ENCODE measurements at places on chromosomes 7 and 10.

DNA sequence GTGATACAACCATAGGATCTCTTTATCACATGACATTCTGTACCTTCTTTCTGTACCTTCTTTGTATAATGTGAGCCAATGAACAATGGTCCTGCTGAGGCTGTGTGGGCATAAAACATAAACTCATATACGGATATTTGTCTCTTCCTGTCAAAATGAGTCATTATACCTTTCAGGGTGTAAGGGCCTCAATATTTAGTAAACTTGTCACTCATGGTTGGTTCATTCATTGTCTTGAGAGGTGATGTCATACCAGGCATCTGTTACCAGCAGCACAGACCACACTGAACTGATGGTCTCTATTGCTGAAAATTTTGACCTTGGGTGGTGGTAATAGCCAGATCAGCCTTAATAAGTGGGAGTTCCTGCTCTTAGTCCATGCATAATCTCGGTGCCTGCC lies 287.6 kb upstream of the TPK1 start:
- no peak for DNase-seq

DNA sequence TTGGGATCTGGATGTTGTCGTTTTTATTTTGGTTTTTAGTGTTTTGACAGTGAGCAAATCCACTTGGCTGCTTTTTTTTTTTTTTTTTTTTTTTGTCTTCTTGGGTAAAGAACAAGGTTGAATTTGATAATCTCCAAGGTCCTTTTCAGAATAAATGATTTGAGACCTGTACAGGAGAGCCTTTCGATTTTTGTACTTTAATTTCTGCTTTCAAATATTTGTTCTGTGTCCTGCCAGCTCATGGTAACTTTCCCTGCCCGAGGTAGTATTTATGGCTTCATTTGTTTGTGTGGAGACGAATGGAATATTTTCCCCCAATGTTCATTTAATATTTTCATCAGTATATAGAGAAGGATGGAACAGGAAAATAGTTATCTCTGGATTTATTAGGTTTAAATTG lies 19.9 kb downstream of the WAC start:
- no peak for DNase-seq

DNA sequence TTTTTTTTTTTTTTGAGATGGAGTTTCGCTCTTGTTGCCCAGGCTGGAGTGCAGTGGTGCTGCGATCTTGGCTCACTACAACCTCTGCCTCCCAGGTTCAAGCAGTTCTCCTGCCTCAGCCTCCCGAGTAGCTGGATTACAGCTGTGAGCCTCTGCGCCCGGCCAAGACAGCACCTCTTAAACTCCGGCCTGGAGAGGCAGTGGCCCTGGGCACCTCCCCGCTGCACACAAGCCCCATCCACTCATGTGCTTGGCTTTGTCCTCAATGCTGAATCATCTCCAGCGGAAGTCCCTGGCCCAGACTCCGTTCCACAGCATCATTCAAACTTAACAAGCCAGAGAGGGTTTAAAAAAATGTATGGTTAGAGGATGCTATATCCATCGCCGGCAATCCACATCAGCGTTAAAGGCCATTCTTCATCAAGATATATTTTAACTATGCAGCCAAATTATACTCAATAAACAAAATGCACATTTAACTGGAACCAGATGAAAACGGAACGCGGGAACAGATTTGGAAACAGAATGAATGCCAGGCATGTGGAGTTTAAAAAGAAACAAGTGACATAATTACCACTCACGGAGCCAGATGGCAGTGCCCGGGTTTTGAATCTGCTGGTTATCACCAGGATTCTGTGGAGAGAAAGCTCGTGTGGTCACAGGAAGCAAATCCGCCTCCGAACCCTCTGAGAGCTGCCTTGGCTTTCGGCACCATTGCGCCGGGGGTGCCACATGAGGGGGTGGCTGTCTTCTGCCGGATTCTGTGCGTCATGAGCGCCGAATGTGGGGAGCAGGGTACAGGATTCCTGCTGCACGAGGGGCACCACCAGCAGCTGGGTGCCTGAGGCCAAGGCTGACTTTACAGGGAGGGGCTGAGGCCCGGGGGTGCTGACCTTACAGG lies 45.6 kb upstream of the CFAP46 start:
- no peak for DNase-seq

DNA sequence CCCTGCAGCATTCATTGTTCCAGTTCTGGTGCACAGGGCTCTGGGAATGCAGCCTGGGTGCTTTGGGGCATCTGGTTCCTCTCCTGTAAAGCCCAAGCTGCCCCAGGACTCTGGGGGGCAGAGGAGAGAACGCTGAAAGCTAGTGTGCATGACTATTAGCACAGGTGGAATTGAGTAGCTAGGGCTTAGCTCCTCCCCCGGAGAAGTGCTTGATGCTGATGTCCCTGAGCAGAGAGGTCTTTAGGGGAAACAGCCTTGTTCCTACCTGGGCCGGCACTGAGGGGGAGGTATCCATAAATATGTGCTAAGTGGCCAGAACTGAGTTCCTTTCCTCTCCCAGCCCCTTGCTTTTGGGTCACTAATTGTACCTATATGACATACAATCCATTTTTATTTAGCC lies 3.9 kb downstream of the ADCY1 start:
- no peak for DNase-seq

GRCh38 chr7:127789031-127789430 lies 137.0 kb downstream of the SND1 start:
- no peak for DNase-seq

- no peak for DNase-seq
These were observed 5.4 kb downstream of the NOM1 start for GRCh38 chr7:156954941-156955340.

DNA sequence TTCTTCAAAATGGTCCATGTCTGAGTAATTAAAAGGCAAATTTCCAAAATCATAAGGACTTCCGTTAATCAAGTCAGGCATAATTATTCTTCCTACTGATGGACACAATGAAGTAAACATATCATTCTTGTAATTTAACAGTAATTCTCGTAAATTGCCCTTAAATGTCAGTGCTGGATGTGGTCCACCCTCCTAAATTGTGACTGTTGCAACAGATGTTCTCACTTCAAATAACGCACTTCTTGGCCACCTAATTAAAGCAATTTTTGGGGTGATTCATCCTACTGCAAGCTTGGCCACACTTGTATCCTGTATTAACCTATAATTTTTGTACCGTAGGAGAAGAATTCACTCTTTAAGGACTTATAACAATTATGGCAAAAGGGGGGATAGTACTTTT lies 1.9 kb downstream of the COL1A2 start:
- DNase-seq = no peak

- DNase-seq = no peak
These were observed 206.5 kb upstream of the PRKCQ start for GRCh38 chr10:6786579-6787031.

- DNase-seq = no peak
These were observed 863 bp downstream of the CCNY start for GRCh38 chr10:35336921-35337823.

DNA sequence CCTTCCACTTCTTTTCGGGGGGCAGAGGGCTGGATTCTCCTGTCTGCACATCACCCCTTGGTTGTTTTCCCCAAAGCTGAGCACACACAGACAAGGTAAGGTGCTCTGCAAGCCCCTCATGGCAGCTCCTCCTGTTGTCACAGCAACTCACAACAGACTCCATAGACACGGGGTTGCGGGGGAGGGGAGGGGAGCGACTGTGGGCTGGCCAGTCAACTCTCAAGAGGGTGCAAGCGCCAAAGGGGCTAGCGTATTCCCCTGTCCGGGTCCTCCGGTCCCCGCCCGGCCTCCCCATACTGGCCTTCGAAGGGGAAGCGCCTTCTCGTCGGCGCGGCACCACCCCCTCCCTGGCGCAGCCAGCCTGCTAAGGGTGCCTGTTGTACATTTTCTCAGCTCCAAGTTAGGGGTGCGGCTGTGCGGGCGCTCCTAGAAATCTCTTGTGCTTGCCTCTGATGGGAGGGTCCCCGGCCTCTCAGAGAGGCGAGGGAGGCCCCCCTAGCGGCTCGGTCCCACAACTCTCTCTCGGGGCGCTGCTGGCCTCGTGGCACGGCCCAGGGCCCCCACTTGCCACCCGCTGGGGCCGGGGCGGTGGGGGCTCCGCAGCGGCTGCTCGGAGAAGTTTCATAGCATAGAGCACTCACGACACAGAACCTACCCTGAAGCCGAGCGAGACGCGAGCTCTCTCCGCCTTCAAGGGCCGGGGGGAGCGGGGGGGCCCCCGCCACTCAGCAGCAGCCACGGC lies 498 bp downstream of the RHOBTB1 start:
- no peak for DNase-seq

DNA sequence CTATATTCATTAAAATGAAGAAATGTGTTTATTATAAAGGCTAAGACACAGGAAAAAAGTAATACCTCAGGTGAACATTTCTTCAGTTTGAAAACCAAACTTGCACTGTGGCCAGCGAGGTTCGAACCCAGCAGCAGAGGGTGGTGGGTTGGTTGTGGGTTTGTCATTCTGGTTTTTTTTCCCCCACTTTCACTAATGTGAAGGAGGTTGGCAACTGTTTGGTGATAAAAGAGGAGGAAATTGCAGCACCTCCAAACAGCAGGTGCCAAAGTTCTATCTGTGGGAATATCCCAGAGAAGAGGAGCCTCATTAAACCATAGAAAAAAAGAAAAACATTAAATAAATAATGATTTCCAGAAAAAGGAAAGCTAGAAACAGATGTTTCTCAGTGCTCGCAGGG lies 36.6 kb upstream of the YAE1 start:
- no peak for DNase-seq

DNA sequence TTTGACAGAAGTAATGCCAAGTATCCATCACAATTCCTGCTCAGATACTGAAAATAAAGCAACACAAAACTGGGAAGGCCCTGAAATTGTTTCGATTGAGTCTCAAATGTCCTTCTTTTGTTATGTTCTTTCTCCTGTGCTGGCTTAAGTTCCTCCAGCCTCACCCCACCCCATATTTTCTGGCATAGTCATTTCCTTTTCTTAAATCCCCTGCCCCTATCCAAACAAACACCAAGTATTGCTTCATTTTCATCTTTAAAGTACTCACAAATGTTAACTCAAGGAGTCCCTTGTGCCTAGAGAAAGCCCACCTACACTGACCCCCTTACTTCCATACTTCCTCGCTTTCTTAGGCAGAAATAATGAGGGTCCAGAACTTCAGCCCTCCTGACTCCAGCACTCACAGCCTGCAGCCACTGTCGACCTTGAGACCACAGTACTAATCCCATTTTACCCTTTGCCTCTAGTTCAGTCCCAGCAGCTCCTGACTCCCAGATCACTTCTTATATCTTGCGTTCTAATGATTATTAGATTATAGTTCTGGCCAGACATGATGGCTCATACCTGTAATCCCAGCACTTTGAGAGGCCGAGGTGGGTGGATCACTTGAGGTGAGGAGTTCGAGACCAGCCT lies 73.2 kb upstream of the ST8SIA6 start:
- no peak for DNase-seq

GRCh38 chr7:114953724-114954123 lies 31.8 kb downstream of the MDFIC start:
- DNase-seq = no peak

GRCh38 chr10:84478151-84478550 lies 149.8 kb downstream of the CCSER2 start:
- DNase-seq = no peak

DNA sequence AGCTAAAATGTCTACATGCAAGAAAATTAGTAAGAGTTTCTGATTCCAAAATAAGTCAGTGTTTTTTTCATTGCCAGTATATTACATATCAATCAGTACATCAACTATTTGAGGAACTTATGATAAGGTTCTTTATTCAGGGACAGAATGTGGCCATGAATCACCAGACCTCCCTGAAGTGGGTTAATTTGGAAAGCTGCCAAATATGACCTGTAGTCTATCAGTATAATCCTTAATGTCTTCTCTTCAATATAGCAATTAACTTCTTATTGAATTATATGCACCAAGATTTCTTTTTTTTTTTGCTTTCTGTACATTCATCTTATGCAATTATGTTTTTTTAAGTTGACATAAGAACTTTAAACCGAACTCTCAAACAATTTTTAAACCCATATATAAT lies 714.5 kb upstream of the POT1 start:
- DNase-seq = no peak

DNA sequence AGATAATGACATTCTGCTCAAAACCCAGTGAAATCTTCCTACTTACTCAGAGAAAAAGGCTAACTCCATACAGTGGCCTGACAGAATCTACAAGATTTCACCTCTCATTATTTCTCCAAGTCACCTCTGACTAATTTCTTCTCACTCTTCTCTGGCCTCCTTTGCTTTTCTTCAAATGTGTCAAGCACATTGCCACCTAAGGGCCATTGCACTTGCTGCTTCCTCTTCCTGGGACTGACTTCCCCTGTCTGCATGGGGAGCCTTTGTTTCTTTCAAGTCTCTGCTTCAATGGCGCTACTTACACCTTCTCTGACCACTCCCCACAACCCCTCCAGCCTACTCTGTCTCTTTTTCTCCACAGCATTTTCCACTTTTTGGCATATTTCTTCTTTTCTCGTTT lies 36.0 kb downstream of the PRTFDC1 start:
- DNase-seq = no peak

- no peak for DNase-seq
These were observed 388.5 kb downstream of the DPP6 start for GRCh38 chr7:154440651-154441050.

GRCh38 chr10:22740180-22740579 lies 25.8 kb upstream of the PIP4K2A start:
- DNase-seq = no peak
